Vein endothelial cell (primary cell): ENCODE measurements at places on chromosomes 2 and 18. TPM values are rescaled to one million over a fixed set of nuclear protein-coding genes. Genes with fewer than 3 reads are reported as not detected.

Gene MEIS1
- 0.76 and 2.3 TPM in 2 replicates for total RNA-seq

Gene DPP4
- 10.3 and 16.0 TPM in 2 replicates for total RNA-seq

Gene STK25
- 394 and 449 TPM in 2 replicates for total RNA-seq

Gene TGFA
- total RNA-seq: 4.2 and 5.3 TPM in 2 replicates

Gene RAB27B
- total RNA-seq: under 0.01 and 0.10 TPM in 2 replicates

Gene IL1RL1
- 11.1 and 31.0 TPM in 2 replicates for total RNA-seq

Gene MRO
- total RNA-seq: not detected in 2 replicates

Gene CCL20
- total RNA-seq: 0.98 and 1.4 TPM in 2 replicates

Gene PTPN18
- 25.1 and 28.1 TPM in 2 replicates for total RNA-seq

Gene ZBTB7C
- under 0.01 TPM in 1 of 2 replicates, not detected in the other for total RNA-seq
